ENCODE measurements at places on chromosomes 12 and 14.

- DNase-seq, result no peak
Measured at GRCh38 chr12:89476904-89477595, 47.5 kb downstream of the GALNT4 start.

DNA sequence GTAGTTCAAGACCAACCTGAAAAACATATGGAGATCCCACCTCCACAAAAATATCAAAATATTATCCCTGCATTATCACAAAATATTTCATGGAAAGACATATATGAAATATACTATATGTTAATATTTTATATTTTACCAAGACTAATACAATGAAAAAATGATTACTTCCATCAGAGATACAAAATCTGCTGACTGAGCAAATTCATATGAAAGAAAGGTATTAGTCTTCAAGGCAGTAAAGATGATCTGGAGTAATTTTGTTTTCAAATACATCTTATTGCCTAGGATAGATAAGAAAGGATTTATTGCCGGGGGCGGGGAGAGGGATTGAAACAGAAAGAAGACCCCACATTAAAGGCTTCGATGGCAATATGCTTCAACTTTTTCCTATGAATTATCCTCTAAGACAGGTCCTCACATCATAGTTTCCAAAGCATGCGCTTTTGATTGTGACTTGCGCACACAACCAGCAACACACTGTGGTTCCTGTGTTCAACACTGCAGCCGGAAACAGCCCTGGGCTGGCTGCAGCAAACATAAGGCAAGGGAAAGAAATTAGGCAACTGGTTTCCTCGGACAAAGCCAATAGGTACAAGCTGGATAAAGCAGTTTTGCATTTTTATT is 83.2 kb downstream of the SPPL3 start:
- DNase-seq, result no peak

DNA sequence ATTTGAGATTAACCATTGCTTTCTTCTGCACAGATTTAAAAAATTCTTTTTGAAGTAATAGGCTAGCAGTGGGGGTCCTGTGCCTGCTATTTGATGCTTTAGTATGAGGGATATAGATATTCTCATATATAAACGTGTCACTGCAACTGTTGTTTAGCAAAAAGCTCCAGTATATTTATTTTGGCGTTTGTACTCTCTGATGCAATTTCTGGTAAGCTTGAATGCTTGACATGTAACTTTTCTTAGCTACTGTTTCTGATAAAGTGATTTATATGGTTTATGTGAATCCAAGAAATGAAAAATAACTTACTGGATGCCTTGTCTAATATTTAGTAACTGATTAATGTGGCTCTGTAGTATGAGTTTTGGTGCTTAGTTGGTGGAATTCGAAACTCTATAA is 77.1 kb downstream of the TTLL5 start:
- no peak for DNase-seq

DNA sequence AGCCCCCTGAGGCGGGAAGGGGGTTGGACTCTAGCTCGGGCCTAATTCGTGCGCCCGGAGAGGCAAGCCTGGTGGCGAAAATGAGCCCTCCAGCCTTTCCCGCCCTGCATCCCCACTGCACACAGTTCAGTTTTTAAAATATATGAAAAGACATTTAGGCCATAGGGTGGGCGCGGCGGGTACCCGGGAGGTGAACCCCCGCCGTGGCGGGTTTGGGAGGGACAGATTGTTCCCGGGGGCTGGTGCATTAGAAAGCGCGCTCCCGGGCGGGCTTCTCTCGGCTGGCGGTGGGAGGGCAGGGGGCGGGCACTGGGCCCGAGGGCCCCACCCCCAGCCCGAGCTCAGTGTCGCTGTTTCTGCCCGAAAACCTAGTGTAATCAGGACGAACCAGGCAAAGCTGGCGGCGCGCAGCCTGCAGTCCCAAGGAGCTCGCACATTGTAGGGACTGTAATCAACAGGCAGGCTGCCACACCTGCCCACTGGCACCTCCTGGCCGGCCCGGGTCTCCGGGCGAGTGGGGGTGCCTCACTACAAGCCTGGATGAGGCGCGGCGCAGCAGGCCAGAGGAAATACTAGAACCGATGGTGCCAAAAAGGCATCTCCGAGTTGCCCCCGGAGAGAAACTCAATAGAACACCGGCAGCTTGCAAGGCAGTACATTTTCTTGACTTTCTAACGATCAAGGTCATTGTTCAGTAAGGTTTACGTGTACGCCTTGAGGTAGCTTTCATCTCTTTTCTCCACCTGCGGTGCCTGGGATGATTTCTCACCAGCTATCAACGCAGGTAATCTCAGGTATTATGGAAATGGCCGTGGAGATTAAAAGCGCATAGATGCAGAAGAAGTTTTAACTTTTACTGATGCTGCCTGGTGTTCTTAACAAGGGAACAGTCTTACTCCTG is 764 bp upstream of the SPTB start:
- peak; percentile 42 for DNase-seq
